ENCODE measurements at places on chromosomes 1 and 21. TPM values are rescaled to one million over a fixed set of nuclear protein-coding genes. Genes with fewer than 3 reads are reported as not detected.

Gene ST6GALNAC5
- polyA plus RNA-seq = 3.0 TPM

- no peak for DNase-seq
Measured at GRCh38 chr1:2451741-2452140, 24.3 kb upstream of the PLCH2 start.

DNA sequence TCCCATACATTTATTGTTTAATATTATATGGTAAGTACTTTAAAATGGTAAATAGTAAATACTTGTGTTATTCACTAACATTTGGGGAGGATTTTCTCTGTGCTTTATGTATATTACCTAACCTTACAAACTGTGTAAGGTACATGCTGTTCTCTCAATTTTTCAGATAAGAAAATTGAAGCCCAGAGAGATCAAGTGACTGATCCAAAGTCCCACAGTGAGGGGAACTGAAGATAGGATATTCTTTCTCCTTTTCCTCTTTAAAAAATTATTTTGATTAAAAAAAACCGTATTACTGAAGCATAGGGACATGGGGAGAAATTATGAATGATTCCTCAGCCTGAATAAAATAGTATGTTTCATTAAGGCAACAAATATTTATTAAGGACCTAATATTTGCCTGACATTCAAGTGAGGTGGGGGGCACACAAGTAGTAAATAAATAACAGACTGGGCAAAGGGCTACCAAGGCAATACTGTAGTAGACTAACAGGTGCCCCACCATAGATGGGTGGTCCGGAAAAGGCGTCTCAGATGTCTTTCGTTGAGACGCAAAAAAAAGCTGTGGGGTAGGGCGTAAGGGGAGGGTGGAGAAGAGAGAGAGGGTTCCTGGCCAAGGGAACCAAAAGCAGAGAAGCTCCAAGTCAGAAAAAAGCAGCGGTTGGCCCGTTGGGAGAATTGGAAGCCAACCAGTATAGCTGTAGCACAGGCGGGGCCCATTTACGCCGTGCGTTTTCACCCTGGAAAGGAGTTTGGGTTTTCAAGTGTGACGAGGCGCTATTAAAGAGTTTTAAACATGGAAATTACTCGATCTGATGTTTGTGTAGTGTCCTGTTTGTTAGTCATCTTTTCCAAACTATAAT is 944 bp upstream of the AGO3 start:
- no peak for DNase-seq

Gene KCNA2
- 0.53 TPM for polyA plus RNA-seq

Gene PPFIA4
- 9.7 TPM for polyA plus RNA-seq

GRCh38 chr21:32136546-32136945 is 142.3 kb downstream of the MIS18A start:
- DNase-seq = no peak

GRCh38 chr1:221761354-221762002 is 19.6 kb upstream of the DUSP10 start:
- DNase-seq = no peak

DNA sequence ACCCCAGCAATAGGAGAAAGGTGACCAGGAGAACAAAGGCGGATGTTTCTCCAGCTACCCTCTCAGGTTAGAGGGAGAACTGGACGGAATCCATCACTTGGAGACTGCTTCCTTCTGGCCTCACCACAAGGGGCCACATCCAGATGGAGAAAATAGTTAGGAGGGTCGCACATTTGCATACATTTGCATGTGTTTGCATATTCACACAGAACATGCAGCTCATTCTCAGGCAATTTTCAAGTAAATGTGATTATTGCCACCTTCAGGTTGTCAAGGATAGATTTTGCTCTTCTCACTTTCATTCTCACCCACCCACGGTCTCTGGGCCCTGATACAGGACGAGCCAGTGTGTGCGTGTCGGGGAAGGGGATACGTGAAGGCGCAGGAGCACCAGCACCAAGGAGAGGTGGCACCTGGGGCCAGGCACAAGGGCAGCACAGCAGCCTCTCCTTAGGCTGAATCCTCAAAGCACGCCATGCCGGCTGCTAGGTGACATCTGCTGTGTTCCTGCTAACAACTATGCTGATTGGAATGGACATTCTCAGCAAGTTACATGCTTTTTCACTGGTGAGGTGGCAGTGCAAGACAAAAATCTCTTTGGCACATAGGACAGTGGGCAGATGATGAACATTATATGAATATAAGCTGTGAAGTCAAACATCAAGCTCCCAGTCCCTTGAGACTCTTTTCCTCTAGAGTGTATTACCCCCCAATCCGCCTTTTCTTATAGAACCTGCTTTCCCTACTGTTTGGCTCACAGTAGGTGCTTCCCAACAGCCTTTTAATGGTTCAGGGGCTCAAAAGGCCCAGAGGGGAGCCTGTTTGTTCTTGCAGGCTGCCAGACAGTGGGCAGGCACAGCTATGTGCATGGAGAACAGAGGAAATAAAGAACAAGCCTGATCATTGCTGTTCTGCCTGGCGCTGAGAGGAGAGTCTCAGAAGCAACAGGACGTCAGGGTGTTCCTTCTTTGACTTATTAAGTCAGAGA is 14.3 kb downstream of the ACKR1 start:
- no peak for DNase-seq

GRCh38 chr1:2206813-2207487 is 12.4 kb upstream of the FAAP20 start:
- DNase-seq = no peak

Gene BMP8A
- polyA plus RNA-seq = 0.53 TPM

DNA sequence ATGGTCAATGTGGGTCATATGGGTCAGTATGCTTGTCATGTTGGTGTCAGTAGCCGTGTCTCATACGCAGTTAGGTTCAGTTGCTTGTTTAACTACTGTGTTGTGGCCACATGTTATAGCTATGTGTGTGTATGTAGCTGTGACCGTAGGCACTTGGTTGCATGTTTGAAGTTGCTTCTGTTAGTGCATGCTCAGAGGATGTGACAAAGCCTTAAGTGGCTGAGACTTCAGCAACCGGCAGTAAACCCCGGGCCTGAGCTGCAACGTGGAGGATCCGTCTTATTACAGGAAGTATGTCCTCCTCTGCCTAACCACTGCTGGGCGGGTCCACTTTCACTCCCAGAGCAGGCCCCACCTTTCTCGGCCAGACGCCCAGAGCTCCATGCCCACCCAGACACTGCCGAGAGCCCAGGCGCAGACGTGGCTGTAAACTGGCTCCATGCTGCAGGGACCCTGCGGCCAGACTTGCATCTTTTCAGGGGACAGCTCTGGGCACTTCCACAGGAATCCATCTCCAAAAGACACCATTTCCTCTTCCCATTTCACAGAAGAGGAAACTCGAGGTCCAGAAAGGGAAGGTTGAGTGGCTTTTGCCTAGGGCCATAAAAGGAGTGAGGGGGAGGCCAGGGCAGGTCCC is 2.2 kb downstream of the TCEA3 start:
- peak; percentile 44 for DNase-seq

GRCh38 chr1:12513181-12513580 is 104.8 kb downstream of the DHRS3 start:
- DNase-seq = no peak

DNA sequence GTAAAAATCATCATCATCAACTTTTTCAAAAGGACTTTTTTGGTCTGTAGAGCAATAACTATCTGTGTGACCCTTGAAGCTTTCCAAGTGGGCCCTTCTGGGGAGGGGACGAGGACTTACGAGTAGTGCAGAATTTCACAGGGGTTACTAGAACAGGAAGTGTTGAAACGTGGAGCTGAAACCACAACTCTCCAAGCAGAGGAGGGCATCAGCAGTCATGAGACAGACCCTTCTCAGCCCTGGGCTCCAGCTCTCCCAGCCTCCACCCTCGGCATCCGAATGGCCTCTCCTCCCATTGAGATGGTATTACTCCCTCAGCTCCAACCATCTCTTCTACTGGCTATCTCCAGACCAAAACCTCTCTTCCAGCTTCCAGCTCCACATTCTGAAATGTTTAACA is 3.6 kb downstream of the FAM89A start:
- DNase-seq = no peak

DNA sequence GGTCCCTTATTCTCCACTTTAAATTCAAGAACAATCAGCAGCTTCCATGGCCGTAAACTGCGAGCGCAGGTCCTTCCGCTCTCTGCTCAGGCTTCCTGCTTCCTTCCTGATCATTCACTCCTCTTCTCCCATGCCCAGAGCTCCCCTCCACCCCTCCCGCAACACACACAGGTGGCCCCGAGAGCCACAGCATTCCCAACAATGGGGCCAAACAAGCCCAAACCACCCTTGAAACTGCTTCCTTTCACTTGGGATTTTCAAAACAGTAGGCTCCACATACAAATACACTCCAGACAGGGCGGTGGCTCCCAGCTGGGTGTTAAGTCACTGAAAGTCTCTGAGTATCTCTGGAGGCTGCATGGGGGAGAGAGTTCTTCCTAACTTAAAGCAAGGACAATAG is 11.4 kb downstream of the FAM89A start:
- no peak for DNase-seq

- DNase-seq = no peak
Measured at GRCh38 chr1:151892190-151892589, 17.1 kb downstream of the THEM4 start.

GRCh38 chr1:235067396-235068157 is 61.1 kb downstream of the TOMM20 start:
- no peak for DNase-seq

DNA sequence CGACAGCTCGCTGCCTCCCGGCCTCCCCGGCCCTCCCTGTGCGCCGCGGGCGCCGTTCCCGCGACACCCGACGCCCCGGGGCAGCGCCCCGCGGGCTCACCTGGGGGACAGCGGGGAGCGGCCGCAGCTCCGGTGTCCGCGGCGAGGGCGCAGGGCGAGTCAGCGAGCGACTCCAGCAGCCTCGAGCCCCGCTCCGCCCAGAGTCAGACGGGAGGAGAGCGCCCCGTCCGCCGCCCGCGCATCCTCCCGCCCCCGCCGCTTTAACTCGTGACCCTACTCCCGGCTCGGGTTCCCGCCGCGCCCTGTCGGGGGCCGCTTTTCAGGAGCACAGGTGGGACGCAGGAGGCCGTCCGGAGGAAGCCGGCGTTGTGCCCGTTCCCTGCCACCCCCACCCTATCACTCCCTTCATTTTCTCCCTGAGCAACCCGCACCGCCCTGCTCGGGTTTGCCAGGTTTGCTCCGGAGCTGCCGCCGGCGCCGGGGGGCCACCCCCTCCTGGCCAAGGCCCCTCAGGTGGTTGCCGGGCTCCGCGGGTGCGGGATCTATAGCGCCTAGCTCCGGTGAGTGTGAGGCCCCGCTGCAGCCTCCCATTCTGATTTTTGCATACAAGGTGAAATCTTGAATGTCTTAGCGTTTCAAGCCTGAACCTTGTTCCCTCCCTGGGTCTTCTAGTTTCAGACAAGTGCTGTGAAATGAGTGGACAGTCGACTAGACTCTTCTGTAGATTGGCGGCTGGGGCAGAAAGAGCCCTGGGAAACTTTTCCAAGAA is at the start of gene MCOLN3:
Gene MCOLN3 (minus strand): TSS at position 205 of the 769 bp plus-strand sequence. CDS start 3,140 bp downstream, outside the sequence.
- peak; percentile 55 for DNase-seq

DNA sequence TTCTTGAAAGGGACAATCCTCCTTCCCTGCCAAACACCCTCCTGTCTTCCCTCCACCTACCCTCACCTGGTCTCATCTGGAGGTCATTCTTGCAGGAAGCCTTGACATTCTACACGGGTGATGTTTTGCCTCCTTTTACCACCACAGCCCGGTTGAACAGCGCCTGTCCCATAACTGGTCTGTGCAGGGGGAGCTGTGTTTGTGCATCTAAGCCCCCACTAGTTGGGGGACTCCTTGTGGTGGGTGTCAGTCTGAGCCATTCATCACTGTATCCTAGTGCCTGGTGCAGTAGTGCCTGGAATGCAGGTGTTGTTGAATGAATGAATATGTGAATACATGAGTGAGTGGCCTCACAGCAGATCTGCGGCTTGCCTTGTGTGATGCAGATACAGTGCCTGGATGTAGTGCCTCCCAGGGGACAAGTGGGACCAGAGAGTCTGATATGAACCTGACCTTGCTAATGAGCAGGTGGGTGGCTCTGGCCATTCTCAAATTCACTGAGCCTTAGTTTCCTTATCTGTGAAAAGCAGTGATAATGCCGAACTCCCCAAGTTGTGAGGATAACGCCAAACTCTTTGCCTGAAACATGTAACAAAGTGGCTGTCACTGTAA is 79.8 kb downstream of the OMA1 start:
- DNase-seq = no peak

Gene CASQ2
- polyA plus RNA-seq = 0.40 TPM

GRCh38 chr1:169933984-169934725 is 40.5 kb upstream of the SCYL3 start:
- DNase-seq = peak; percentile 25

Gene TSTD1
- polyA plus RNA-seq = 44.4 TPM

GRCh38 chr1:223150443-223150842 is 7.4 kb upstream of the TLR5 start:
- no peak for DNase-seq

Gene C1orf87
- 0.28 TPM for polyA plus RNA-seq

DNA sequence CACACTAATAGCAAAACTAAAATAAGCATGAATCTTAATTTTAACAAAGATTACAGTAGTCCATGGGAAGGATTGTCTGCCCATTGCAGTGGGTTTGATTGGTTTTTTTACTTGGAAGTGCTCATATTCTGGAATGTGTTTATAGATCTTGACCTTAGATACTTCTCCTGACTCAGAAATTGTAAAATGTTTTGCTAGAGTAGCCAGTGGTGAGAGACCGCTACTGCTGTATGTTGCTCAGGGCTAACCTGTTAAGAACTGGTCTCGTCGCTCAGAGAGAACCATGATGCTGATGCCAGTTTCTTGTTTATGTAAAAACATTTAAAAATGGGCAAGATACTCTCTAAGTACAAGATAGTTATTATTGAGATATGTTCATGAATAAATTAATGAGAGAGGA is 99.9 kb downstream of the ROR1 start:
- DNase-seq = no peak

GRCh38 chr1:157157501-157158190 is 19.5 kb upstream of the ETV3 start:
- no peak for DNase-seq

GRCh38 chr1:115238336-115239147 is 99.5 kb downstream of the NGF start:
- DNase-seq = no peak

Gene PTGS2
- polyA plus RNA-seq = 0.78 TPM

Gene MYOCOS
- polyA plus RNA-seq = 1.2 TPM

Gene DEPDC1
- 22.3 TPM for polyA plus RNA-seq

DNA sequence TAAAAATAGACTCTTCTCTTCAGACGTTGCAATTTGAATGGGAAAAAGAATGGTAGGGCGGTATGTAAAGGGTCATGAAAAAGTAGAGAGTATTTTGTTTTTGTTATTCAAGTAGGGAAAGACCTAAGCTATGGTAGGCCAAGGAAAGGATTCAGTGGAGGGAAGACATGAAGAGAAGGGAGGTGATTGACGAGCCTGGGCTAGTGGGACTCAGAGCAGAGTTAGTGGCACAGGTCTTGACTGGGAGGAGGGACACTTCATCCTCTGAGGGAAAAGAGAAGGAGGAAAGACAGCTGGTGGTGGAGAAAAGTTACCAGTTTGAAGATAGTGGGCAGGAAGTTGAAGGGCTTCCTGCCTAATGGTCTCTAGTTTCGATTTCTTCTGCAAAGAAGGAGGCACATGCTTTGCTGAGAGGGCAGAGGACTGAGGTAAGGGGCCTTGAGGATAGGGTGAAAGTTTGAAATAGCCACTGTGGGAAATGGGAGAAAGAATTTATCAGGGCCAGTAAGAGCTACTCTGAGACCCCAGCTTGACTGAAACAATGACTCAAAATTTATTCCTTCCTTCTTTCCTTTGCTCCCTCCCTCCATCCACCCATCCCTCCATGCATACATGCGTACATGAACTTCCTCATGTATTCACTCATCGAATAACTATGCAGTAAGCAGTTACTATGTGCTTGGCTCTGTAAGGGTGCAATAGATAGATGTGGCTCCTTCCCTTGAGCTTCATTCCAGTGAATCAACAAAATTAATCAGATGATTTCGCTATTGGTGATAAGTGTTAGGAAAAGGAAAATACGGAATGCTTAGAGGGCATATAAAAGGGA is 4.2 kb downstream of the CD48 start:
- DNase-seq = no peak

Gene RAB4A
- 49.4 TPM for polyA plus RNA-seq

Gene GJA4
- polyA plus RNA-seq = 11.2 TPM
